Kidney capillary endothelial cell (primary cell): ENCODE measurements at places on chromosomes 2 and 18.

GRCh38 chr2:211259831-211260476 lies 703.6 kb downstream of the CPS1 start:
- DNase-seq: no peak

DNA sequence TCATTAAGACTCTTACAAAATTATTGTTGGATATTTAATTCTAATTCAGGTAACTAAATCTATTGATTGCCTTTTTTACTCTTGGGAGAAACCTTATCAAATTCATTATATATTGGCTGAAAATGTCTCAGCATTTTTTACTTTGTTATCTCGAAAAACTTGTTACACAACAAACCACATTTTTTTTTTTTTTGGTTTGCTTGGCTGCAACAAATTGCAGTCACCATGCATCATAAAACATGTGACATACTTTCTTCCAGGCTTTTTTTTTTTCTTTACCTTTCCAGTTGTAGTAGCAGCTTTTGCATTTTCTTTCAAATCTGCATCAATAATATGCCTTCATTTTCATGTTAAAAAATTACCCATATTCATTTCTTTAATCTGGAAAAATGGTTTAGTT lies 186.7 kb downstream of the TDRD15 start:
- DNase-seq: no peak

- DNase-seq: no peak
These were observed 41.9 kb downstream of the TMEM131 start for GRCh38 chr2:97953853-97954252.

DNA sequence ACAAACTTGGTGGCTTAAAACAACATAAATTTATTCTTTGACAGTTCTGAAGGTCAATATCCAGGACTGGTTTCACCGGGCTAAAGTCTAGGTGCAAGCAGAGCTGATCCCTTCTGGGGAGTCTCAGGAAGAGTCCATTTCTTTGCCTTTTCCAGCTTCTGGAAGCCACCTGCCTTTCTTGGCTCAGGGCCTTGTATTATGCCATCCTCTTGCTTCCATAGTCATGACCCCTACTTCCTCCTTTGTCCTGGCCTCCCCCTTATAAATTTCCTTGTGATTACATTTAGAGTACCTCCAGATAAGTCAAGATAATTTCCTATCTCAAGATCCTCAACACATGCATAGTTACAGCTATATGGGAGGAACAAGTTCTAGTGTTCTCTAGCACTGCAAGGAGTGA lies 1089.5 kb downstream of the LRP1B start:
- DNase-seq: peak; percentile 9

DNA sequence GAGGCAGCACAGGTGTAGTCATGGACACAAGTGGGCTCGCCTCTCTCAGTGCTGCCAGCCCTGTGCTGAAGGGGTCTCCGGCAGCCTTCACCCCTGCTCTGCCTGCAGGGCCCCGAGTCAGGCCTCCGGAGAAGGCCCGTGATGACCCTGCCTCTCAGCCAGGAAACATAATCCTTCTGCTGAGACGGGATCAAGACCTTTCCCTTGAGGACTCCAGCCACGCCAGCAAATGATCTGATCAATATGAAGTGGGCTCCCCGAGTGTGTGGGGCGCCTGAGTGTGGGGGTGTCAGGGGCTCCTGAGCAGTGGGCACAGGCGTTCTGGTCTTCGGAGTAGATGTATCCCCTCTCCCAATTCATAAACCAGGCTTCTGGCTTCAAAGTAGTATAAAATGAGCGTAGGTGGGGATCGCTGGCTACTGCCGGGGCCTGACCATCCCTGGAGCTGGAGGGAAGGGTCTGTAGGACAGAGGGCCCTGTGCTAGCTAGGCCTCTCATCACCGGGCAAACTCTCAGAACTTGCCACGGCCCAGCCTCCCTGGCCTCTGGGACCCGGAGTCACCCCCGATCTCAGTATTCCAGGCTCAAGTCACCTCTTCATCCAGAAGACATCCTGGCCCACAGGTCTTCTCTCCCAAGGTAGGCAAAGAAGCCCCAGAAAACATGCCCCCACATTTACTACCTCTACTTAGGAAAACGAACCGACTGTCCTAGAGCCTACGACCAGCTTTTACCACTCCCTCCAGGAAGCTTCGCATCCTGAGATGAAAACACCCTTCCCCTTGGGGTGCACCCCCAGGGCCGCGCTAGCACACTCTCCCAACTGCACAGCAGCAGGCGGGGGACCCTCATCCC lies 33.6 kb downstream of the CRACDL start:
- no peak for DNase-seq

GRCh38 chr2:30625701-30626100 lies 178.7 kb downstream of the LCLAT1 start:
- DNase-seq: no peak

DNA sequence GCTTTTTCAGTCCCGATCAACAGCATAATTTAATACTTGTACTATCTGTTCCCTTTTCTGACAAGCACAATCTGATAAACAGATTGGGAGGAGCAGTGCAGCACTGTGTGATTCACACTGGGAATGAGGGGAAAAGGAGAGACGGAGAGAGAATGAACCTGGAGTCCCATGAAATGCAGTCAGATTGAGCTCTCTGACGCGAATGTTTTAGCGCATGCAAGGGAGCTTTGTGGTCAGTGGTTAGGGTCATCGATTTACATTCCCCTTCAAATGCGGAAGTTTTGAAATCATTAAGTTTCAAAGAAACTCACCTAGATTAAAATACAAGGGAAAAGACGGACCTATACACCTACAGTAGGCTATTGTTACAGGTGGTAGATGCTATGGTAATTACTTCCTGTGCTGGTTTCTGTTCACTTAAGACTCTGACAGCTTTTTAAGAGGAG lies 99.6 kb downstream of the KCTD1 start:
- no peak for DNase-seq

- no peak for DNase-seq
These were observed 88.5 kb upstream of the APCDD1 start for GRCh38 chr18:10365901-10366300.

DNA sequence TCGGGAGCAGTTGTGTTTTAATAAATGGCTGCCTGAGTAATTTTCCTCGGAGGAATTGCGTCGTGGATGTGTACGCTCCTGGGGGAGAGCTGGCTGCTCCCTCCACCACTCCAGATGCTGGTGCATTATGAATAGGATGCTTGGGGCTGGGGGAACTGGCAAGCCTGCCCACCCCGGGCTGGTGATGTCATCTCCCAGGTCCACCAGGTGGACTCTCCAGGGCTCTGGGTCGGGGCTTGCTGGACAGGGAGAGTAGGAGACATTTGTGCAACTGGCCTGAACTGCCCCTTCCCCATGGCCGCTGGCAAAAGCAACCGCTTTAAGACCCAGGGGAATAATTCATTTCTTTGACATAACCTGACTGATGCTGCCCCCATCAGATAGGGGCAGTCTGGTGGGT lies 158.7 kb downstream of the KLHL29 start:
- no peak for DNase-seq

DNA sequence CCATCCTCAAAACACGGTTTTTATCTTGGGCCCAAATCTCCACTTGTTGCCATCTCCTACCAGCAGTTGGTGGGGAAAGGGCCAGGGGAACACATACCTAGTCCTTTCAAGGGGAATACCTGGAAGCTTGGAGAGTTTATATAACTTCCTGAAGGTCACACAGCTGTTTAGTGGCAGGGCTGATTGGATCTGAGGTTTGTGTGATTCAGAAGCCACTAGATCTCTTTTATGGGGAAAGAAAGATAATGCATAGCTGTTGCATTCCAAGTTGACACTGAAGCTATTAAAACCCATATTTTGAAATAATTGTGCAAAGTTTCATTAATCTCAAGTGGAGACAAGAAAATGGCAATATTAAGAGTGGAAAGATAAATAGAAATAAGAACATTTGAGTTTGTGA lies 134.2 kb downstream of the PLCL1 start:
- no peak for DNase-seq

- no peak for DNase-seq
These were observed 49.2 kb downstream of the RASGRP3 start for GRCh38 chr2:33525666-33526065.

DNA sequence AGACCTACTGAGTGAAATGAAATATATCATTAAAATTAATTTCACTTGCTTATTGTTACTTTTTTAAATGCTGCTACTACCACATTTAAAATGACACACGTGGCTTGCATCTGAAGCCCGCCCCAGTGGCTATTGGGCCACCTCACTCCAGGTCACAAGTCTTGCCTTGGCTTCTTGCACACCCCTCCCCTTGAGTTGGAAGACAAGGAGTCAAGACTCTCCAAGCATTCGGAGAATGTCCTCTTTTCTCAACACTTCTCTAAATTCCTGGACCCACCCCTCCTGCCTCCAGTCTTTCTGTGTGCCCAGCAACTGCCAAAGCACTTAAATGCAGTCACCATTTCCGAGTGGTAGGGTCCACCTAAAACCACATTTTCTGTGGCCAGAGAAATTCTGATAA lies 73.4 kb downstream of the ZBTB7C start:
- DNase-seq: no peak

DNA sequence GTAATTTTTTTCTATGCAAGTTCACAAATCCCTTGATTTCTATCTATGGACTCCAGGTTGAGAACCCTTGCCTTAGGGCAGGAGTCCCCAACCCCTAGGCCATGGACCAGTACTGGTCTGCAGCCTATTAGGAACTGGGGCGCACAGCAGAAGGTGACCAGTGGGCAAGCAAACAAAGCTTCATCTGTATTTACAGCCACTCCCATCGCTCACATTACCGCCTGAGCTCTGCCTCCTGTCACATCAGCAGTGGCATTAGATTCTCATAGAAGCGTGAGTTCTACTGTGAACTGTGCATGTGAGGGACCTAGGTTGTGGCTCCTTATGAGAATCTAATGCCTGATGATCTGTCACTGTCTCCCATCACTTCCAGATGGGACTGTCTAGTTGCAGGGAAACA lies 70.2 kb upstream of the SMAD2 start:
- DNase-seq: no peak

GRCh38 chr2:64789466-64790320 lies 136.0 kb upstream of the SERTAD2 start:
- DNase-seq: no peak

- no peak for DNase-seq
These were observed 34.4 kb downstream of the ACYP2 start for GRCh38 chr2:54149638-54150441.

DNA sequence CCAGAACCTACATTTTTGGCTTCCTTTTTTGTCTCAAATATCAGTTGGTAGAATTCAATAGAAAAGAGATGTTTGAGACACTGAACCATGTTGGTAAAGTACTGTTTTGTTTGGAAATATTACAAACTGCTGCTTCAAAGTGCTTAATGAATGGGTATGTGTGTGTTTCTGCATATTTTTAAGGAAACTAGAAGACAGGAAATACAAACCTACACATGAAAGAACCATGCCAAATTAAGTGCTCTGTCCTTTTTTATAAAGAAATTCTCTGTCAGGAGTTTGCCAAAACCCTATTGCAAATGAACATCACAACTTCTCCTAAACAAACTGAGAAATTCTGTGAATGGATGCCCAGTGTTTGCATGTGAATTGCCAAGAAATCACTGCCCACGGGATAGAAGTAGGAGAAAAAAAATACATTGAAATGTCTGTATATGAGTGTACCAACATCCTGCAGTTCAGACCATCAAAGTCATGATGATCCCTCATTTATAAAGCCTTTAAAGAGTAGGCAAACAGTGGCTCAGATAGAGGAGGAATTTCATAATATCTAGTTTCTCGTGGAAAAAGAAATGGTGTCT lies 69.6 kb upstream of the RND3 start:
- DNase-seq: no peak

- DNase-seq: peak; percentile 70
These were observed 119.3 kb upstream of the SIX2 start for GRCh38 chr2:45128580-45128997.

DNA sequence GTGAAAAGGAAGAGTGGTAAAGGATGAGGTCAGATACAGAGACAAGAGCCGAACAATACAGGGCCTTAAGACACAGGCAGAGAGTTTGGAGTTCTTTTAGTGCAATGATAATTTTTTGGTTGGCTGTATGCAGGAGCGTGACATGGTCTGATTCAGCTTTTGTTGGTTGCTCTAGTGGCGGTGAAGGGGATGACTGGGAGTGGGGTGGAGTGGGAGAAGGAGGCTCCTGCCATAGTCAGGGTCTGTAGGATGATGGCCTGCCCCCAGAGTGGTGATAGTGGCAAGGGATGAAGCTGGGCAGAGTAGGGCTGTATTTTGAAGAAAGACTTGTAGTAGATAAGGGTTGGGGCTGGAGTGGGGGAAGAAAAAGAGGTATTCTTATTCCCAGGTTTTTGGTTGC lies 306.6 kb upstream of the VWC2L start:
- no peak for DNase-seq

- DNase-seq: no peak
These were observed 7.9 kb upstream of the ASPRV1 start for GRCh38 chr2:69969126-69969983.
